ENCODE measurements at places on chromosomes 4 and X. TPM values are rescaled to one million over a fixed set of nuclear protein-coding genes. Genes with fewer than 3 reads are reported as not detected.

GRCh38 chr4:86948276-86948675 is 13.5 kb downstream of the AFF1 start:
- H3K36me3 ChIP-seq: peaks cover 20% of the 10 kb centered on the region
- no peak overlapping the region for H3K27ac ChIP-seq
- H3K4me3 ChIP-seq: no peak overlapping the region
- DNase-seq: no peak

Gene UTP14A
- total RNA-seq: 35.7 TPM

- no peaks in the 10 kb centered on the region for H3K27me3 ChIP-seq
- no peak overlapping the region for H3K4me3 ChIP-seq
- no peak overlapping the region for H3K27ac ChIP-seq
- no peak for DNase-seq
These were observed 6.2 kb upstream of the DCAF8L2 start for GRCh38 chrX:27583976-27584375.

DNA sequence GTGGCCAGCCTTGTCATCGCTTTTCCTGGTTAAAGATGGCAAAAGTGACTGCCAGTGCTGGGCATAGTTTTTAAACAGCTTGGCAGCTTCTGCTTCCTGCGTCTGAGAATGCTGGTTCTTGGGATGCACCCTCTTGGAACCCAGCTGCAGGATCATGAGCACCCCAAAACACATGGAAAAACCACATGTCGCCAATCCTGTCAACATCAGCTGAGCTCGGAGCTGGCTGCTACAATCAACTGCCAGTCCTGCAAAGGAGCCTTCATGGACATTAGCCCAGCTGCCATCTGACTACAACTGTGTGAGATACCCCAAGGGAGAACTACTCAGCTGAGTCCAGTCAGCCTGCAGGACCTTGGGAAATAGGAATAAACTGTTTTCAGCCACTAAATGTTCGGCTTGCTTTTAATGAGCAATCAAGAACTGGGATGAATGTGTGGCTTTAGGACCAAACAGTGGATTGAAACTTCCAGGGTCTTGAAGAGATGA is 31.0 kb downstream of the OSTC start:
- H3K36me3 ChIP-seq: peaks cover 5% of the 10 kb centered on the region
- no peak overlapping the region for H3K4me3 ChIP-seq
- H3K4me1 ChIP-seq: no peaks in the 10 kb centered on the region
- no peak for DNase-seq
- no peak overlapping the region for H3K27ac ChIP-seq

- H3K4me3 ChIP-seq: no peak overlapping the region
- peaks cover 11% of the 10 kb centered on the region for H3K4me1 ChIP-seq
- H3K27me3 ChIP-seq: no peaks in the 10 kb centered on the region
- H3K27ac ChIP-seq: no peak overlapping the region
These were observed 251.1 kb downstream of the GLUD2 start for GRCh38 chrX:121298499-121298898.

DNA sequence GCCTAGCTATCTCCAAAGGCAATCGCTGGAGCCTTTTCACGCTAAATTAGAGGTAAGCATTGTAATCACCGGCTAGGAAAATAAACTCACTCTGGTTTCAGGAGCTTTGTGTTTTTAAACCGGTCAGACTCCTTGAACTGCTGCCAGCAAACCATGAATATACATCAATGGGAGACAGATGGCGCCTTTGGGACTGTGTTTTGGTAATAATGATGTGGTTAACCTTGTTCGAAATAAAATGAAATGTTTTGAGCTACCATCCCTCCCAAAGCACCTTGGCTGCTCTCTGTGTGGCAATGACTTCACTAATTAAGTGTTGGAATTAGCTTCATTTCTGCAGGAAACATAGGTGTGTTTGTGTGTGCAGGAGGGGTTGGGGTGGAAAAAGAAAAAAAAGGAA is 65.3 kb downstream of the CLNK start:
- H3K36me3 ChIP-seq: no peaks in the 10 kb centered on the region
- no peak overlapping the region for H3K27ac ChIP-seq
- no peak for DNase-seq
- no peaks in the 10 kb centered on the region for H3K27me3 ChIP-seq
- H3K4me3 ChIP-seq: no peak overlapping the region

DNA sequence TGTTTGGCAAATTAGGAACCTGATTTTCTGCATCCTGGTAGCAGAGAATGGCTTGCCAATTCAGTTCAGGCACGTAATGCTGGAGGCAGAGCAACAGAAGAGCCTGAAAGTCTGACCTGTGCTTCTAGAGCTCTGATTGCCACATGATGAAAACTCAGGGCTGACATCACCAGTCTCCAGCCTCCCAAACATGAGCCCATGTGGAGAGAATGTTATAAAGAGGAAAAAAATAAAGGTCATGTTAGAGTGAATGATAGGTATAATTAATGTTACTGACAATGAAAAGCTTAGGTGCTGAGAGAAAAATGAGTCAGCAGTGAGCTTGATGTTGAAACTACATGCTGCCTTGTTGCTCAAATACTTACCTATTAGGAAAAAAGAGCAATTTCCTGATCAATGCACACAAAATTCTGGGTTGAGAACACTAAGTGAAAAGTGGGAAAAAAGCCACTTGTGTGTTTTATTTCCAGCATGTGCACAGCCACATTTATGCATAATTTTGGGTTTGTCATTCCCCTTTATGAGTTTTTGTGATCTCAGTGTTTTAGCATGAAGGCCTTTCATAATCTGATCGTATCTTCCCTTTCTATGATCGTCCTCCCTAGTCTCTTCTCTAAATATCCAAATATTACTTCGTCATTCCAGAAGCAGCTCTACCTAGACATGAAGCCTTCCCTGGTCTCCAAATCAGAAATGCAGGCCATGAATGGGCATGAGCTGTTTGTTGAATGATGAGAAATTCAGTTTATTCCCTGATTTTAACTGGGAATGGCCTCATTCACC is 113.3 kb upstream of the CPEB2 start:
- DNase-seq: no peak
- peaks cover 4% of the 10 kb centered on the region for H3K27me3 ChIP-seq
- H3K27ac ChIP-seq: no peak overlapping the region

DNA sequence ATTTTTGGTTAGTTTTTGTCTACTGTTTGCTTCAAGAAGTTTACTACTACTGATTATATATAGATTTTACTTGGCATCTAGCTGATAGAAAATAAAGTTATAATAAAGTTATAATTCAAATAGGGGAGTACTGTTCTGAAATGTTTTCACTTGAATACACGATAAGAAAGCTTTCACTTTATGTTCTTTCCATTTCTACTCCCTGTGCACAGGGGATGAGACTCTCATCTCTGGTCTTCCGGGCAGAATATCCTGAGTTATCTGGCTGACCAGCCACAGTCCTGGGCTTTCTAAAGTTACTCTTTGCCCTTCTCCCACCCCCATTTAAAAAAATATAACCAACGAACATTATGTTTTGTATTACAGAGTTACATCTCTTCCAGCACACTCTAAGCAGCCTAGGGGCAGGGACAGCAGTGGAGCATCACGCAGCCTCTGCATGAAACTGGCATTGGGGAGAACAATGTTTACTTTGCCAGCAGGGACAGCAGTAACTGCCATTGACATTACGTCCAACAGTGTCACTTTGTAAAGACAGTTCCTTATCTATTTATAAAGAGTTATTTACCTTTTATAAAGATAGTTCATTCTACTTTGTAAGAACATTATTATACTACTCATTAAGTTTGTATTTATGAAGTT is 64.3 kb downstream of the METTL14 start:
- H3K4me1 ChIP-seq: no peaks in the 10 kb centered on the region
- DNase-seq: no peak
- H3K36me3 ChIP-seq: peaks cover 15% of the 10 kb centered on the region
- no peak overlapping the region for H3K4me3 ChIP-seq

Gene CDKN2AIP
- 19.4 TPM for total RNA-seq

Gene LGI2
- total RNA-seq: not detected

- no peaks in the 10 kb centered on the region for H3K36me3 ChIP-seq
- DNase-seq: no peak
- peak overlapping the region; percentile 25 for H3K27ac ChIP-seq
- H3K4me1 ChIP-seq: peaks cover 75% of the 10 kb centered on the region
These were observed 10.8 kb upstream of the RHOH start for GRCh38 chr4:40185830-40186664.

DNA sequence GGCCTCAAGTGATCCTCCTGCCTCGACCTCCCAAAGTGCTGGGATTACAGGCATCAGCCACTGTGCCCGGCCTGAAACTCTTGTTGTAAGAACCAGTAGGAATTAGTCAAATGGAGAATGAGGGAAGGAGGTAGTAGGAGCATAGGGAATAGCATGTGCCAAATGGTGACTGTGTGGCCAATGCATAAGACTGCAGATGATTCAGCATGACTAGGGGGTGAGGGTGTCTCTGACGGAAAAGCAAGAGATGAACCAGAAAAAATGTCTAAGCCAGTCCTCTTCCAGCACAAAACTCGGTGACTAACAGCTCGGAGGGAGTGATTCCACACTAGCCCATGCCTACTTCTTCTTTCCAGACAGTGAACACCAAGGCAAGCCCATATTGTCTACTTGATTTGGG is 58.2 kb upstream of the DUSP21 start:
- no peaks in the 10 kb centered on the region for H3K27me3 ChIP-seq
- no peak overlapping the region for H3K4me3 ChIP-seq

- H3K4me3 ChIP-seq: no peak overlapping the region
- peaks cover 2% of the 10 kb centered on the region for H3K4me1 ChIP-seq
- H3K27me3 ChIP-seq: peaks cover 7% of the 10 kb centered on the region
- no peaks in the 10 kb centered on the region for H3K36me3 ChIP-seq
- no peak for DNase-seq
- no peak overlapping the region for H3K27ac ChIP-seq
These were observed 5.2 kb downstream of the APLN start for GRCh38 chrX:129649268-129650182.

- H3K27me3 ChIP-seq: peaks cover 13% of the 10 kb centered on the region
- no peaks in the 10 kb centered on the region for H3K36me3 ChIP-seq
- H3K27ac ChIP-seq: no peak overlapping the region
- DNase-seq: no peak
- no peaks in the 10 kb centered on the region for H3K4me1 ChIP-seq
These were observed 47.9 kb upstream of the HAND2 start for GRCh38 chr4:173577963-173578362.

Gene CFAP99
- 0.05 TPM for total RNA-seq

Gene ALB
- not detected for total RNA-seq

Gene TAB3
- total RNA-seq: 18.7 TPM

- no peaks in the 10 kb centered on the region for H3K27me3 ChIP-seq
- H3K4me1 ChIP-seq: no peaks in the 10 kb centered on the region
- no peak overlapping the region for H3K4me3 ChIP-seq
- DNase-seq: no peak
- H3K36me3 ChIP-seq: no peaks in the 10 kb centered on the region
- H3K27ac ChIP-seq: no peak overlapping the region
These were observed 206.6 kb upstream of the GYPA start for GRCh38 chr4:144347121-144347520.

DNA sequence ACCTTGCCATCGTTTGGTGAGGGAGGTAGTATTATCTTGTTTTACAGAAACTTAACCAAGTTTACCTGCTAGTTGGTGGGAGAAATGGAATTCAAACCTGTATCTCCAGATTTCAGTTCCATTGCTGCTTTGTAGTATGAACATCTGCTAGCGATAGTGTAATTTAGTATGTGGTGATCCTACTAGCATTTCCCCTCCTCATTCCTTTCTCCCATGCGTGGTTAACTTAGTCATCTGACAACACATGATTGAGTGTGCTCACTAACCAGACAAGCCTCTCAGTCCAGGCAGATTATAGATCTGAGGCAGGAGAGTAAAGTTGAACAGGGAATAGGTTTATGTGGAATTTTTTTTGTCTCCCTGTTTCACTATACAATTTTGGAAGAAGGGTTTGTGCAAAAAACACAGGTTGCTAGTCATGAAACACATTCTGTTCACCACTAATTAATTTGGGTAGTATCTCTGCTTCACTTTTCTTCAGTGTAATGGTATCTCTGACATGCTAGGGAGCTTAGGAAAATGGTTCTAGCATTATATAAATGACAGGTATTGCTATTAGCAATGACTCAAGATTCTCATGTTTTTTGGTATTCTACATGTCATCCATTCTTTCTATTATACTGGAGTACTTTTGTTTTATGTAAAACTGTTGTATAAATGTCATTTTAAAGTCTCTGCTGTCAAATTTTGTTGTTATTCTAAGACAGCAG is 21.7 kb downstream of the RBPJ start:
- no peak overlapping the region for H3K27ac ChIP-seq
- H3K4me3 ChIP-seq: no peak overlapping the region

GRCh38 chr4:170231377-170231776 is 141.6 kb upstream of the AADAT start:
- no peaks in the 10 kb centered on the region for H3K4me1 ChIP-seq
- H3K4me3 ChIP-seq: no peak overlapping the region
- no peak overlapping the region for H3K27ac ChIP-seq
- no peaks in the 10 kb centered on the region for H3K36me3 ChIP-seq
- no peaks in the 10 kb centered on the region for H3K27me3 ChIP-seq

DNA sequence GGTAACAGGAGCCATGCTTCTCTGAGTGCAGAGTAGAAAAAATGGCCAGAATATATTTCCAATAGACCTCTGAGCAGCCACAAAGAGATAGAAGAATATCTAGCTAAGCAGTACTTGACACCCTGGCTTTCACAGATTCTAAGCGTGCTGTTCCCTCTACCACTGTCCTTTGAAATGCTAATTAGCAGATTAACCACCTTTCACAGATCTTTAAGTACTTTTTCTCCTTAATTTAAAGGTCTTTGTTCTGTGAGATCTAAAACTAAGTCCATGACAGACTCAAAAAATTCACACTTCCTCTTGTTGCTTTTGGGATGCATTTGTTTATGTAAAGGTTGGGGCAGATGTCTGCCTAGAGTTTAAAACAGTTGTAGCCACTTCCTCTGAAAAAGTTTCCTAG is 28.3 kb upstream of the MAGEC2 start:
- no peaks in the 10 kb centered on the region for H3K27me3 ChIP-seq
- no peak overlapping the region for H3K4me3 ChIP-seq
- no peak overlapping the region for H3K27ac ChIP-seq
- no peaks in the 10 kb centered on the region for H3K4me1 ChIP-seq
- no peak for DNase-seq

- no peak for DNase-seq
- H3K4me3 ChIP-seq: no peak overlapping the region
- peaks cover 27% of the 10 kb centered on the region for H3K36me3 ChIP-seq
- H3K27me3 ChIP-seq: no peaks in the 10 kb centered on the region
- H3K27ac ChIP-seq: no peak overlapping the region
- H3K4me1 ChIP-seq: peaks cover 35% of the 10 kb centered on the region
These were observed 16.2 kb downstream of the AFF1 start for GRCh38 chr4:86950831-86951525.

Gene PLXNB3
- total RNA-seq: 2.4 TPM

Gene MRFAP1L1
- 45.0 TPM for total RNA-seq

DNA sequence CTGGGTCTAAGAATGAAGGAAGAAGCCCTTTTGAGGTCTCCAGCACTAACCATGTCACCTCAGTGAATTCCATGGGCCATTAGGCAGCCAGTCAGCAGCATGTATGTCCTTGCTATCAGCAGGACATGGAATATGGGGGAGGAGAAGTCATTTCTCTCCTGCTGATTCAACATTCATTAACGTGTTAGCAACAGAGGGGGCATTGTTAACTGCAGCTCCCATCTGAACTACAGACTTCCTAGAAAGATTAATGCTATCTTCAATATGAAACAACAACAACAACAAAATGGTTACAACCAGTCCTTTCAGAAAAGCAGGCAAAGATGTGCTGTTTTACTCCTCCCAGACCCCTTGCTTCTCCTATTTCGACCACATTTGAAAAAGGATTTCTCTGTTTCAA is 120.4 kb upstream of the SLC34A2 start:
- no peaks in the 10 kb centered on the region for H3K4me1 ChIP-seq
- peaks cover 4% of the 10 kb centered on the region for H3K27me3 ChIP-seq
- DNase-seq: no peak
- H3K36me3 ChIP-seq: no peaks in the 10 kb centered on the region

Measured in activated CD4-positive, alpha-beta T cell treated with anti-CD3 and anti-CD28 coated beads for 36 hours (primary cell).